ENCODE measurements at places on chromosomes 16 and 17. TPM values are rescaled to one million over a fixed set of nuclear protein-coding genes. Genes with fewer than 3 reads are reported as not detected.

The COASY gene
- 63.3 TPM for total RNA-seq

The UMOD gene
- total RNA-seq = not detected

The AP2B1 gene
- 153 TPM for total RNA-seq

The HS3ST3B1 gene
- 2.7 TPM for total RNA-seq
